ENCODE measurements at places on chromosomes 7 and 10. TPM values are rescaled to one million over a fixed set of nuclear protein-coding genes. Genes with fewer than 3 reads are reported as not detected.

DGKB gene
- total RNA-seq, result 0.39 TPM

ERV3-1 gene
- total RNA-seq, result 7.4 TPM

ELFN1 gene
- total RNA-seq, result 0.46 TPM

SPDYE2 gene
- not detected for total RNA-seq

NPTX2 gene
- 2.1 TPM for total RNA-seq

SFXN3 gene
- total RNA-seq, result 14.7 TPM

SPDYE11 gene
- not detected for total RNA-seq

CPA2 gene
- 1.1 TPM for total RNA-seq

PLEKHS1 gene
- total RNA-seq, result 6.6 TPM

SPDYE8 gene
- total RNA-seq, result not detected

IKZF1 gene
- 5.6 TPM for total RNA-seq

FFAR4 gene
- total RNA-seq, result 36.9 TPM

DNA sequence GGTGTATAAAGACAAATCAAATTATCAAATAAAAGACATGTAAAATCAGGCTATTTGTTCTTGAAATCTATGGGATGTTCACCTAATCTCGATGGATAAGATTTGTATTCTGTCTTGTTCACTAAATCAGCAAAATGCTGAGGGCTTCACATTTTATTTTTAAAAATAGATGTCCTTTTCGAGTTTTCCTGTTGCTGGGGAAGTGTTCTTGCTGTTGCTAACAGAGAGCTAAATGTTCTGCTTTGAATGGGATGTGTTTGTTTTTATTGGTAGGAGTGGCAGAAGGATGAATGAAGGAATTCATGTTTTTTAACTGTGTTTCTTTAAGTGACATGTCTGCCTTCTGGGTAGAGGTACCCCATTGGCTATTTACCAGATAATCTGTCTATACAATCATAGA is 7.3 kb upstream of the SNX13 start:
- no peak for DNase-seq

DNA sequence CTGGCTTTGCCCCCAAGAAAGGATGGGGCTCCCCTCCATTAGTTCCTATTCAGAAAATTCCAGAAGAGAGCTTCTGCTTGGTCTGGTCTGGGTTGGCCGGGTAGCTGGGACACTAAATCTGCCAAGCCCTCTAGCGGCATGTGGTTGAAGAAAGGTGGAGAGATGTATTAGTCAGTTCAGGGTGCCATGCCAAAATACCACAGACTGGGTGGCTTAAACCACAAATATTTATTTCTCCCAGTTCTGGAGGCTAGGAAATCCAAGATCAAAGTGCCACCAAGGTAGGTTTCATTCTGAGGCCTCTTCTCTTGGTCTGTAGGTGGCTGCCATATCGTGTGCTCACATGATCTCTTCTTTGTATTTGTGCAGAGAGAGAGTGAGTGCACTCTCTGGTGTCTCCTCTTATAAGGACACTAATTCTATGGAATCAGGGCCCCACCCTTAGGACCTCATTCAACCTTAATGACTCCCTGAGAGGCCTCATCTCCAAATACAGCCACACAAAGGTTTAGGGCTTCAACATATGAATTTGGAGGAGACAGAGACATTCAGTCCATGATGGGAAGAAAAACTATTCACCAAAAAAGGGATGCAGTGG is 38.7 kb upstream of the MTPAP start:
- no peak for DNase-seq

- no peak for DNase-seq
Measured at GRCh38 chr10:49783645-49784044, 21.5 kb upstream of the OGDHL start.

- DNase-seq, result no peak
Measured at GRCh38 chr7:72751978-72752377, 76.0 kb downstream of the TYW1B start.

- peak; percentile 71 for DNase-seq
Measured at GRCh38 chr7:130901209-130901783, 167.3 kb upstream of the KLF14 start.

- DNase-seq, result no peak
Measured at GRCh38 chr10:133033742-133034048, 54.0 kb upstream of the ADGRA1 start.

GRCh38 chr7:27179030-27179429 is 4.9 kb upstream of the HOXA10 start:
- peak; percentile 14 for DNase-seq

- no peak for DNase-seq
Measured at GRCh38 chr7:33423646-33424020, 294.3 kb downstream of the BBS9 start.

- no peak for DNase-seq
Measured at GRCh38 chr7:36999626-37000485, 275.6 kb upstream of the AOAH start.

DNA sequence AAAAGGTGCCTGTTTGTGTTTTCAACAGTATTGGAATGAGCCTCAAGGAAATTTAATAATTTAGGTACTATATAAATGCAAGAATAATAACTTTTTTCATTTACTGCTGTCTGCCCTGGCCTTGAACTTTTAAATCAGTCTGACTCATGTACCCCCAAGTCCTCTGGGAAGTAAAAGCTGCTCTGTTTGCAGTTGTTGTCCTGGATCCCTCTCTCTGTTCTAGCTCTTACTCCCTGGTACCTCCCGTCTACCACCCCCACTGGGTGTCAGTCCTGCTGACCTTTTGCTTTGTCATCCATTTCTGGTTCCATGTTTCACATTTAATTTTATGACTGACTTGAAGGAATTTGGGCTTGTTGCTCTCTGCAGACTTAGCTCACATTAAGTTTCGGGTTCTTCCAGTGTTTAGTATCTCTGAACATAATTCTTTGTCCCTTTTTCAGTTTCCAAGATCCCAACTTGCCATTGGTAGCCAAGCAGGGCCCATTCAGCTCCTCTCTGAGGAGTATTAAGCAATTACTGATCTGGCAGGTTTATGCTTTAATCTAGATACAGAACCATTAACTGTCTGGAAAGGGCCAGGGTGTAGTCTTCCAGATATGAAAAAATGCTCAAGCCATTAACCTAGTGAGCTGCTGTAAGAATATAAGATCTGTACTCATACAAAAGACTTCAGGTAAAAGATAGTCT is 208.7 kb upstream of the FAM3C start:
- no peak for DNase-seq

DNA sequence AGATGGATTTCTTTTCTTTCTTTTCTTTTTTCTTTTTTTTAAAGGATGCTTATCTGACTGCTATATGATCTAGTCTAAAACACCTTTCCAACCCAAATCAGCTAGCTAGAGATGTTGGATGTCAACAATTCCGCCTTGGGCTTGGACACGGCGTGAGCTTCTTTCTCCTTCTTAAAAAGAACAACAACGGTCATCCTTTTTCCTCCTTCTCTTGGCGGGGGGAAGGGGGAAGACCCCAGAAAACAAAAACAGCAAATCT is 1.0 kb downstream of the BEND7 start:
- DNase-seq, result peak; percentile 8

DNA sequence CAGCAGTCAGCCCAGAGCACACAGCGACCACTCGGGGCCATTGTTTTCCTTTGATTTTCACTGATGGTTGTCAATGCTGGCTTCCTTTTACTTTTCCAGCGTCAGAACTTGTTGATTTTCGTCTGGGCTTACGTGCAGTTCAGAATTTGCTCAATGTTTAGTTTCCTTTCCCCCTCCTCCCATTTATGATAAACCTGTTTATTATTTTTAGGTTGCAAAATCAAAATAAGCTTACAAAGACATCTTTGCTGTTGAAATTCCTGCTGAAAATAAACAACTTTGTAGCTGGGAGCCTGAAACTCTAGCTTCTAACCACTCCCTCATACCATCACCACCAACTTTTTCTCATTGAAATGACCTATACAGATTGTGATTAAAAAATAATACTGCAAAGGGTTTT is 83.1 kb upstream of the LYZL1 start:
- DNase-seq, result no peak

DNA sequence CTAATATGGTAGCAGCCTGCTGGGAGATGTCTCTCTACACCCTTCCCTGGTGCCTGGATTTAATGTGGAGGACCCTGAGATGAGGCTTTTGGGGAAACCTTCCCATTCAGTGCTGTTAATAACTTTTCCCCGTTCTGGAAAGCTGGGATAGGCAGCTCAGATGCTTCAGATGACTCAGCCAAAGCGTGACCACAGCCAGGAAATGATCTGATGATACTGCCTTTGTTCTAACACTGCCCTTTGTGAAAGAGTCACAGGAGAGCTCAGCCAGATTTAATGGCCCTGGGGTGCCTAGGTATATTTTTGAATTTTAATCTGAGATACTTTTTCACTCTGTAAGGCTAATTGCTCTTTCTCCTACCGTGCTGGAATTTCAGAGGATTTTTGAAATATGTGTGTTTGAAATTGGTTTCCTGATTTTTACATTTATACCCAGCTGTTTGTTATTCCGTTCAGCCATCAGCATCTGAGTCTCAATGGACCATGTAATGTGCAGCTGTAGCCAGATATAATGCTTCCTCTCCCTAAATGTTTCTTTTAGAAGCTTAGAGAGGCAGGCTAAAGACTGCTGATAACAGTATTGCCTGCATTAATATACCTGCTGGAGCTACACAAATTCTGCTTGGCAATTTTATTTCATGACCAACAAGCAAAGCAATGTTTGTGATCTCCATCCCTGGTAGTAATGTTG is 17.8 kb downstream of the CELF2 start:
- DNase-seq, result peak; percentile 22

- DNase-seq, result no peak
Measured at GRCh38 chr7:124074007-124074406, 41.1 kb upstream of the TMEM229A start.

- no peak for DNase-seq
Measured at GRCh38 chr7:68384581-68384980, 1213.7 kb upstream of the AUTS2 start.

GRCh38 chr10:11830836-11831519 is 7.8 kb downstream of the PROSER2 start:
- no peak for DNase-seq

GRCh38 chr7:99440195-99440594 is 1.5 kb downstream of the CPSF4 start:
- no peak for DNase-seq

DNA sequence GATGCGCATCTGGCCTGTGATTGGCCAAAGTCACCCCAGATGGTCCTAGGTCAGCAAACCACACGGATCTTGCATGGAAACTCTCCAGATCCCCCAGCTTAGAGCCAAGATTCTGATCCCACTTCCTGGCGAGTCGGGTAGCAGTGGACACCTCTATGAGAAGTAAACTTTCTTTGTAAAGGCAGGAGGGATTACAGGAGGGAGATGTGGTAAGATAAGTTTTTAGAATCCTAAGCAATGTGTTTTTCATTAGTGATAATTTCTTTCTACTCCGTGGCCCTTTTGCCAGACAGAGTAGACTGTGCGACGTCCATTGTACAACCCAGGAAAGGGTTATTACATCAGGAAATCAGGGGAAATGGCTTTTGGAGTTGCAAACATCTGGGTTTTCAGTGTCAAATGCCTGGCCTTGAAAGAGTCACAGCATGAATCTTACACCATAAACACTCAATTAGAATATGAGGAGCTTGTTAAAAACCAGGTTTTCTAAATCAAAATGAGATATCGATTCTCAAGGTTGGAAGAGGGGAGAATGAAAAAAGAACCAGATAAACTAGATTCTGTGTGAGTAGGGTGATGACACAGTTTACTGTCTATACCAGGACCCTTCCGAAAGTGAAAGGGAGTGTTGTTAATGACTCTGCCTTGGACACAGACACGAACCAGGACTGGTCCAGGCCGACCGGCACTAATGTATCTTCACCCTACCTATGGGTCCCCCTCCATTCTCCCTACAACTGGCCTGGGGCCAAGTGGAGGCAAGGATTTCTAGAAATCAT is 61.9 kb upstream of the WAC start:
- DNase-seq, result no peak

GRCh38 chr10:14382022-14382421 is 51.3 kb upstream of the FRMD4A start:
- no peak for DNase-seq

DNA sequence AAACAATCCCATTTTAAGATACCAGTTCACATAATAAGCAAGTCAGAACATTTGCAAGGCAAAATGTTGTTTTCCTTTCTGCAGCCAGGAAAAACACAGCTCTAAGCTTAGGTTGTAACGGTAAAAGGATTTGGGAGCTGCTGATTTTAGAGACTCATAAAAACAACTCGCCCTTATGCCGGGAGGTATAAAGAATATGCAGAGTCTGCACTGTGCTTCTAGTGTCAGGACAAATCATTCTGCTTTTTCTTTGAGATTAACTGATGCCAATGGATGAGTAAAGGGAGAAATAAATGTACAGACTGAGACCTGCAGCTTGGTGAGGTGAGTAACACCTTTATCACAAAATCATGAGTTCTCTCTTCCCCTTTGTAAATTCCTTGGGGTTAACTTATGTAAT is 2.0 kb upstream of the SFR1 start:
- no peak for DNase-seq

- no peak for DNase-seq
Measured at GRCh38 chr10:43793704-43794103, 145.0 kb upstream of the ZNF32 start.
